T-helper 22 cell (primary cell): ENCODE measurements at places on chromosomes 12 and 14.

- DNase-seq, result peak; percentile 10
Measured at GRCh38 chr12:120640861-120641833, 721 bp downstream of the CABP1 start.

GRCh38 chr12:131287015-131287937, 333.6 kb downstream of the ADGRD1 start:
- DNase-seq, result no peak

DNA sequence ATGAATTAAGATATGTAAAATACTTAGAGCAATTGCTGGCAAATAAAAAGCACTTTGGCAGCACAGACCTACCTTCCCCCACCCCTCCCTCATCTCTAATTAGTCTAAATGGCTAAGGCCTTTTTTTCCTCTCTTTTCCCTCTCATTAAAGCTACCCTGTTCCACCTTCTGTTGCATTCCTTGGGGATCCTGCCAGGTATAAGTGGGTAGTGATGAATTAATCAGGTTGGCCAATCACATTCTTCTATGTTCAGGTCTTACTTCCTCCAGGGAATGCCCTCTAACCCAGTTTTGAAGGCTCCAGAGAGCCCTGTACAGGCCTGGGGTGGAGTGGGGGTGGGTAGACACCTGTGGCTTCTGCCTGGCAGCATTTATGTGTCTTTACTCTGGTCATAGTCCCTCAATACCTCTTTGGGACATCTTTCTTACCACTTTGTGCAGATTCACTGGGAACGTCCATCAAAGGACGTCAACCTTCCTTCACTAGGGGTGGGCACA, 28.4 kb downstream of the HSPB8 start:
- DNase-seq, result no peak

DNA sequence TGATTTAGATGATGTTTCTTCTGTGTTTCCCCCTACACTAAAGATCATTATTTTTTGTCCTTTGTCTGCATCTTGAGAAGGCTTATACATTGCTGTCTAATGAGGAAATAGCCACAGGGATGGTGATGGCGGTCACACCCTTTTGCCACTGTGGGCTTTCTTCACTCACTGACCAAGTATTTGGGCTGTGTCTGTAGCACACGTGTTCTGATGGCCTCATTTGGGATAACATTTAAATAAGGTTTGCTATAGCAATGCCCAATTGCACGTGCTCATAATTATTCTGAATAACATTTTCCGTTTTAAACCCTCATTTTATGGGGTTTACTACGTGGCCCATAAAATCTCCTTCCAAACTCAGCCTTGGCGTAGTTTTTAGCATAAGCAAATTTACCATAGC, 230.3 kb upstream of the PRICKLE1 start:
- DNase-seq, result no peak

DNA sequence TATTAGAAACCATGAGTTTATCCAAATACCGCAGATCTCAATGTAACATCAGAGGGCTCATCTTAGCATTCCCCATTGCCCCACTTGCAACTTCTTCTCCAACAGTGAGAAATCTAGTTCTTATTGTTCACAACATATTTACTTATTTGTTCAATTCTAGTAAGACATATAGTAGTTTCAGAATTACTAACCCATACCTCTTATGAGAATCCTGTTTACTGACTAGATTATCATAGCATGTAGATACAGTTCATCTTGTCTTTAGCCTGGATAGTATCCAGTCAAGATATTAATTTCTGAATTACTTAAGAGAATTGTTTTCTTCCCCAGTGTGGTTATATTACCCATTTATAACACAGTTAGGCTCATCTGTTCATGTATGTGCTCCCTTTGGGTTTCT, 80.6 kb downstream of the NIN start:
- no peak for DNase-seq

DNA sequence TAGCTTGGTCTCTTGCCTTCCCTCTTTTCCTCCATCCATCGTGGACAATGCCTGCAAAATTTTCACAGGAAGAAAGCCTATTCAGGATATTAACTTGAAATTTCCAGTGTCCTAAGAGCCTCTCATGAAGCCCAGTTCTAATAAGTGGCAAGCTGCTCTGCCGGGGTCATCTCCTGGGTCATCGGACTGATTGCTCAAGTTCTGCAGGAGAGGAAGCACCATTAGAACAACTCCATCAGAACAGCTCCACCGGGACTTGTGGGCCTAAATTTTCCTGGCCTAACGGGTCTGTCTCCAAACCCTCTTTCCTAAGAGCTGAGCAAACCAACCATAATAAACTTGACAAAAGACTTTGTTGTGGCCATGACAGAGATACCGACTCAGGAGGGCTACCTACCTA, 13.9 kb downstream of the ERG28 start:
- no peak for DNase-seq

DNA sequence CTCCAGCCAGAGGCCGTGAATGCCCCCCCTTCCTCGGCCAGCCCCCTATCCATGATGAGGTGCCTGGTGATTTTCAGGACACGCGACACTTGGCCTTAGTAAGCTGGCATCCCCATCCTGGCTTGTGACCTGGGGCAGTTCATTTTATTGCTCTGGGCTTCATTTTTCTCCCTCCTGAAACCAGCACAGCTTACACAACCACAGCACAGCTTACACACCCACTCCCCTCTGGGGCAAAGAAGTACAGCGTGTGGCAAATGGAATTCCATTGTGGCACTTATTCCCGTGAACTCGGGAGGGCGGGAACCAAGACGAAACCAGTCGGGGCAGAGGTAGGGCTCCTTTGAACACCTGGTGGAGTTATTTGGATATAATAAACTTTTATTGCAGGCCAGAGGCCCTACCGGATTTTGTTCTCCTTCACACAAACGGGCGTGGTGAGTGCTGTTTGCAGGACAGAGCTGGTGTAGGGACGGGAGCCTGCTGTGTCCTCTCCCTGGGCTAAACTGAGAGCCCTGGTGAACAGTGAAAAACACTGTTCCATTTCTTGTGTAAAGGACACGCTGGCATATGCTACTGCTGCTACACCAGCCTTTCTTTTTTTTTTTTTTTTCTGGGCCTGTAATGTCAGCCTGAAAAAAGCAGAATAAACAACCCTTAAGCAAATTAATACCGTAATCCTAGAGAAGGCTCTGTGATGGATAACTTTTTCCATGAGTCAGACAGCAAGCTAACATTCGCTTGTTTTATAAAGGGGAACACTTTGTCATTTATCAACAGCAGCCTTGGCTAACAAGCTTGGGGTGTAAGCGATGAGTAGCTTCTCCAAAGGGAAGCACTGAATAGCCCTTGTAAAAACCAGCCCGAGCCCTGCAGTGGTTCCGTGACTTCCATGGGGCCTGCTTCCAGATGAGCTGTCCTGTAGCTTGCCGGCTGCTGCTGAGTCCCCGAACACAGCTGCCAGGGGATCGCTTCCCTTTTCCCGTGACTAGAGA, 29.3 kb downstream of the CD9 start:
- no peak for DNase-seq

GRCh38 chr12:93994721-93995120, 153.7 kb upstream of the PLXNC1 start:
- no peak for DNase-seq

GRCh38 chr12:4852308-4852707, 57.4 kb upstream of the KCNA1 start:
- no peak for DNase-seq

GRCh38 chr12:11654338-11654737, 4.9 kb downstream of the ETV6 start:
- no peak for DNase-seq
